Fibroblast of lung (primary cell): ENCODE measurements at places on chromosomes 6 and 20.

DNA sequence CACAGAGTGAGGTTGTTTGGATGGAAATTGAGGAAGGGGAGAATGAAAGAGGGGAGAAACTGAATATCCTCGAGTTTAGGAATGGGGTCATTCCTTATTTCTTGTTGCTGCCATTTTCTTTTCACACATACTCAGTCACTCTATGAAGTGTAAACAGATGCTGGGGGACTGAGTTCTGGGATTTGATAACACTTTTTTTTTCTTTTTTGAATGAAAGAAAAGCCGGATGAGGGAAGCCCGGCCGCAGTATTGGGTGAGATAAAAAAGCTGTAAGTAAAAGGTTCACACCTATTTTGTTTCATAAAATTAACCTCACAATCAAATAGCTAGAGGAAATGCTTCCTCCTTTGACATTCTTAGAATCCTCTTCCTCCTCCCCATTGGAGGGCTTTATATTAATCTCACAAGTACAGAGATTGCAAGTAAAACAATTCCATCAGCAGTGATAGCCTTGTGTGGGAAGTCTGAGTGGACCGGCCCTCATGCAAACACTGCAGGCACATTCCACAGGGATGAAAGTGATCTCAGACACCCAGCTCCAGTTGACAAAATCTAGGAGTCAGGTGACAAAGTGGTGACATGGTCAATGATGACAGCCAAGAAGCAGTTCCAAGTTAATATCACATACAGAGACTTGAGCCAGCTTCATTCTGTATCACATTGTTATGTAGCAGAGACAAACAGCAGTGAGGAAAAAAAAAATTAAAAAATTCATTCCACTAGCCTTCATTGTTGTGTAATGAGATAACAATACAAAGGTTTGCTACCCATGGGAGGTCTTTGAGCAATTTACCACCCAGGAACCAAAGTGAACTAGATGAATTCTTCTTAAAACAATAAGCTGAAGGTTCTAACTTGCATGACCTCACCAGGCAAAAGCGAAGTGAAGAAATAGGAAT lies 391.1 kb upstream of the HSF2 start:
- no peak for DNase-seq

DNA sequence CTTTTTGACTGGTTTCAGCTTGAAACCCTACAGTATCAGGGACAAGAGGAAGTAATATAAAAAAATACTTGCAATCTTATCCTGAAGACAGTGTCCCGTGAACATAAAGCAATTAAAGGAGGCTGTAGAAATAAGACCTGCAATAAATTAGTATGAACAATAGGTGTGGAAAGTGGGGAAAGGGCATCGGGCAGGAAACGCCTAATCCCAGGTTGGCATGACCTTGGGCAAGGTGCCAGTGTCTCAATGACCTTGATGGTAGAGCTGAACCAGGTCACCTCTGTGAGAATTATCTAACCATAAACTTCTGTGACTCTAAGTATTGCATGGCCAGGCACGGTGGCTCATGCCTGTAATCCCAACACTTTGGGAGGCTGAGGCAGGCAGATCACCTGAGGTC lies 115.2 kb downstream of the LY86 start:
- no peak for DNase-seq

DNA sequence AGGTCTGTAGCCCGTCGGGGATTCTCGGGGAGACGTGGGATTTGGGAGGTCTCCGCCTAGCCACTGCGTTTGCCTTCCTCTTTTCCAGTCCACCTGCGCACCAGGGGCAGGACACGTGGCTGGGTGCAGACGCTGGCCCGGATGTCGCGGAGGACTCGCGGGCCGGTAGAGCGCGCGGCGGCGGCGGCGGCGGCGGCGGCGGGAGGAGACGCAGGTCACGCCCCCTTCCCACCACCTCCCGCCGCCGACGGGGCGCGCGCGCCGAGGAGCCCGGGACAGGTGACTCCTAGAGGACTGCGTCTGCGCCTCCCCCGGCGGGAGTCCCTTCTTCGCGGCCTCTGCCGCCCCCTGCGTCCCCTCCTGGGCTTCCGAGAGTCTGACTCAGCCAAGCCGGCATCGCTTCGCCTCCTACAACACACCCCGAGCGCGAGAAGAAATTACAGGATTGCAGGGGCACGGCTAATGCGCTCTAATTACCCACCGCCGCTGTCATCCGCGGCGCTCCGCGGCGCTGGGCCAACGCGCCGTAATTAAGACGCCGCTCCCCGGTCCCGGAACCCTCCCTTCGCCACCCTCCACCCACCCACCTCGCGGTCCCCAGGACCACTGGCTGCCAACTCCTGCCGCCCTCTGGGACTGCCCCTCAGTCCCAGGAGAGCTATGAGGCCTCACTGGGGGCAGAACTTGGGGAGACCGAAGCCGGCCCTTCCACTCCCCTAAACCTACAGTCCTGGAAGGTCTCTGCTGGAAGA lies 124.5 kb downstream of the MRPL14 start:
- DNase-seq = peak; percentile 59

GRCh38 chr6:24848461-24848860 lies 49.7 kb upstream of the ARMH2 start:
- no peak for DNase-seq

- no peak for DNase-seq
These were observed 29.8 kb downstream of the CTNNBL1 start for GRCh38 chr20:37723668-37724067.

GRCh38 chr20:3323398-3323797 lies 84.1 kb downstream of the DNAAF9 start:
- peak; percentile 15 for DNase-seq

DNA sequence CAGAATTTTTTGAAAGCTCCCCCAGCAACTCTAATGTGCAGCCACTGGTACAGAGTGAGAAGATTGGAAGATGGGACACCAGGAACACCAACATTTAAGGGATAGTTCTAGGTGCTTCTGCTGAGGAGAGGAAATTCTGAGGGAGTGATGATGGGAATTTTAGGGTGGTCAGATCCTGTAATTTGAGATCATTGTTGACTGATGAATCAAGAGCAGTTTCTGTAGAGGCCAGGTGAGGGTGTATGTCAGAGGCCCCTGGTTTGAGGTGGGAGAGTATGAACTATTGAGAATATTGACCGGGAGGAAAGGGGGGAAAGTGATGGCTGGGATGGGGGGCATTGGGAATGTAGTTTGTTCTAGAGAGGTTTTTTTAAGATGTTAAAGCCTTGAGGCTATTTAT lies 47.2 kb downstream of the PTPRA start:
- DNase-seq = no peak

DNA sequence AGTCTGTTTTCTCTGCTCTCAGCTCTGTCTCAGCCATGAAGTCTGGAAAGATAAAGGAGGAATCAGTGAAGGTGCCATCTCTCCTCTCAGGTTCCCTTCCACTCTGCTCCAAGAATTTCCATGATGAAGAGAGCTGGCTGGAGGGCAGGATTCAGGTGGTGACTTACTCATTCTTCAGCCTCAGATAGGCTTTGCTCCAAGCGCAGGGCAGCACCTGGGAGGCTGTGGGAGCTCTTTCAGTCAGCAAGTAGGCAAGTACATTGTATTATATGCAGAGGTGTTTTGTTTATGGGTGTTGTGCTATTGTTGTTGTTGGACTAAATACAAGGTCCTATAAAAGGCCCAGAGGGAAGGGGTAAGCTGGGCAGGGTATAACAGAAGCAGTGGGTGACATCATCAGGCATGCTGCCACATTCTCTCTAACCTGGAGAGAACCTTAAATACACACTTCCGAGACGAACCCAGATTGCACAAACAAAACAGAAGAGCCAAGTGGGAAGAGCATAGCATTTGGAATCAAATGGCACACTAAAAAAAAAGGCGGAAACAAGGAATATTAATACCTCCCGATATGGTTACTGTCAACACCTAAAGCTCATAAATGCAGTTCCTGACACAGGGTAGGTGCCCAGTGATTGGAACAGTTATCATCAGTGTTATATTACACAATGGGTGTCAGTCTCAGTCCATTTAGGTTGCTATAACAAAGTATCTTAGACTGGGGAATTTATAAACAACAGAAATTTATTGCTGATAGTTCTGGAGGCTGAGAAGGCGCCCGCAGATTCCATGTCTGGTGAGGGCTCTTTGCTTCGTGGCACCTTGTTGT lies 14.5 kb upstream of the PSMG4 start:
- DNase-seq = no peak

- no peak for DNase-seq
These were observed 397.5 kb downstream of the HDGFL1 start for GRCh38 chr6:22966691-22967422.

DNA sequence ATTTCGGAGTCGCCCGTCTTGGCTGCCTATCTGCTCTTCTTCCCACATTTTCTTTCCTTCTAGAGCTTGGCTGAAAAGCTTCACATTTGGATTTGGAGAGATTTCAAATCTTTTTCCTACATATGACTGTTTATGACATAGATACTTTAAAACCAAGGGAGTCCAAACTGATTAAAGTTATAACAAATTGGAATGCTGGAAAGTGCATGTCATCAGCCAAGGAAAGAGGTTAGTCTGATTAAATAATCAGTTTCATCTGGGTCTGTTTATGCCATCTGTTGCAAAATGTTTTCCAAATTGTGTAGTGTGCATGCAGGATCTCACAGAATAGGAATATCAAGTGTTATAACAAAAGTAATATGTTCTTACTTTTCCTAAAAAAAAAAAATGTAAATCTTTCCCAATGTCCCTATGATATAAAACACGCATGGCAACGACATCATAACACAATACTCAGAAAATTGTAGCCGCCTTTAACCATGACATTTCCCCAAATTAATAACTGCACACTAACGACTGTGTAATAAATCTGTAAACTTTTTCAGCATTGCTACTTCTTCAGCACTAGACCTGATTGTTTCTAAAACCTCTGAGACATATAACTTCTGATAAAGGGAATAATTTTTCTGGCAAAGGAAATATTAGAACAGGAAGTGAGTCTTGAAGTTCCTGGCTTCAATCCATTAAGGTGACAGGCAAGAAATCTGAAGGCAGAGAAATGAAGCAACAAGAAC lies 230.2 kb upstream of the FOXQ1 start:
- DNase-seq = peak; percentile 63

DNA sequence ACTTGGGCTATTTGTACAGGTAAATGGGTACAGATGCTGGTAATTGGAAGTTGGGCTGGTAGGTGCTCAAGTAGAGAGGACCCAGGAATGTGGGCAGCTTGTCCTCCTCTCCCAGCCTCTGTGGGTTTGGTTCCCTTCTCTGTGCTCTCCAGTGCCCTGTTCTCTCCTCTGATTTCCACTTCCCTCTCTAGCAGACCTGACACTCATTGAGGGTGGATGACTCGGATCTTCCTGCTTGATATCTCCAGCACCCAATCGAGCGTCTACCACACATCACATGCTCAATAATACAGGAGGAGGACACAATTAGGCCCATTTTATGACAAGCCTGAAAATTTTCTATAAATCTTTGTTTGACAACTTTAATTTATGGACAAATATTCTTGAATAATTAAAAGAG lies 23.7 kb downstream of the CST1 start:
- no peak for DNase-seq

DNA sequence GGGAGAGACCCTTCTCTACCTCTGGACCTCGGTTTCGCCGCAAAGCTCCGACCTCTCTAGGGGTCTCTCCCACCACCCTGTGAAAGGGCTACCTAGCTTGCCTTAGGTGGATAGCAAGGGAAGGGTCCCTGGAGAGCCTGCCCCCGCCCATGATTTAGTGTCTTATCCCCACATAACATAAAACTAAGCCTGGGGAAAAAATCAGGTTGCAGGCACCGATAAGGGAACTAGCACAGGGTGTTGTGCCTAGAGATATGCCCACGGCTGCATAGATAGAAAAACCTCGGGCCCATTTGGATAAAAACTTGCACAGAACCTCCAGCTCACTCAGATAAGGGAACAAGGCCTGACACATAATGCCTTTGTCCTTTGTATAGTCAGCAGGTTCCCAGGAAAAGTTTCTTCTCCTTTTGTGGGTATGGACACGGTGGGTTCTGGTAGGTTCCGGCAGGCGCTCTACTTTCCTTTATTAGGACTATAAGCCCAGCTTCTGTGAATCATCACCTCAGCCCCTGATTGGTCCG lies 846 bp downstream of the ZSCAN31 start:
- DNase-seq = no peak

- DNase-seq = no peak
These were observed 54.4 kb downstream of the TOX2 start for GRCh38 chr20:43969028-43969447.

- no peak for DNase-seq
These were observed 36.4 kb downstream of the DLGAP4 start for GRCh38 chr20:36342331-36343120.

- DNase-seq = peak; percentile 74
These were observed 328.8 kb upstream of the MANEA start for GRCh38 chr6:95248499-95248898.

DNA sequence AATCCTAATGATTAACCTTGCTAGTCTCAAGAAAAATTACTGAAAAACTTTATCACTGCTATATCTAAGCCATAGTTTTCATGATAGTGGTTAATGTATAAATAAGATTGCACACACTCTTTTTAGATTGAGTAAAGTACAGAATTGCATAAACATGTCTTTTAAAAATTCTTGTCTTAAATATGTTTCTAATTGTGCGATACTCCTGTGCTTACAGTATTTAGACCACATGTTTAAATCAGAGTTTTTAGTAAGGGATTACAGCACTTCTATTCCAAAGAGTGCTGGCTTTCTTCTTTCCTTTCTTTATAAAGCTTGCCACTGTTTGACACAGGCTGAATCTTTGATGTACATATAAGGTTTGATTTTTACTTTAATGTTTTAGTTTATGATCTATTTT lies 36.8 kb upstream of the RGS17 start:
- DNase-seq = no peak

DNA sequence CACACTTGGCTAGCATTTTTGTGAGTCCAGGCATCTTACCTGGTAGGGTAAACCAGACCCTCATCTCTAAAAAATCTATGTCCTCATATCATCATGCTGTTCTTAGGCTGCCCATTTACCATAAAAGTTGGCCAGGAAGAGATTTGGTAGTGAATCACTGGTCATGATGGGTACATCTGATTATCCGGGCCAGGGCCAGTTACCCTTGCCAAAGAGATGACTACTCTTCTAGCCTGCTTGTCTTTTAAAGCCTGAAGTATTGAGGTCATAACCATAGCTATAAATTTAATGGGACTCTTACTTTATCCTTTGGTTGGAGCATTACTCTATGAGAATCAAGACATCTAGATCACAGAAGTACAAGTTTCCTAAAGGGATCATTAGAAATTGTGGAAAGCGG lies 276.8 kb downstream of the TENT5A start:
- DNase-seq = no peak

DNA sequence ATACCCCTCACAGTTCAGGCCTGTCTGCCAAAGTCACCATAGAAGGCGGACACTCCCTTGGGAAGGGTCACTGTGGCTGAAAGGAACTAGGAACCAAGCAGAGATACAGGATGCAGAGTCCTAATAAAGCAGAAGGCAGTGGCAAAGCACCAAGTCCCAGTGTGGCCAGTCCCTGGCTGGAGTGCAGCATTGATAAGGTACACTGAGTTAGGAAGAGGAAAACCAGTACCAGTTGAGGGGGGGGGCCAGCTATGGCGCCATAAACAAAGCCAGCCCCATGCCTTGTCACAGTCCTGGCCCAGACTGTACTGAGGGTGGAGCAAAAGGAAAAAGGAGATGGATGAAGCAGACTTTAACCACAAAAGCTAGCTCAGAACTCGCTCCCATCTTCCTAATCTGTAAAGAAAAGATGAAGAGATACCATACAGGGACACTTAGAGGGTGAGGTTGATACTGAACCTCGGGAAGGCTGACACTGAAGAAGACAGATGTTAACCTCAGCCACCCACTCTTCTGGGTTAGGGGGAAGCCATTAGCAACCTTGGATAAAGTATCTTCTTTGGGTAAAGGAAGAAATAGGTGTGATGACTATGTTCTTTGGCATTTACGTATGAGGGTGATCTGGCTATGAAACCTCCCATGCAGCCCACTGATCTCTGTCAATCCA lies 7.8 kb downstream of the ABHD12 start:
- DNase-seq = peak; percentile 12

GRCh38 chr6:168428052-168428826 lies 12.7 kb upstream of the SMOC2 start:
- no peak for DNase-seq
